NCI-H460 (cell line): ENCODE measurements at places on chromosomes 6 and 20. TPM values are rescaled to one million over a fixed set of nuclear protein-coding genes. Genes with fewer than 3 reads are reported as not detected.

GRCh38 chr6:26170951-26171841 is 84.0 kb downstream of the HFE start:
- no peak for DNase-seq

Gene GPR63
- total RNA-seq: 3.6 and 3.9 TPM in 2 replicates

Gene CLPSL2
- not detected in 2 replicates for total RNA-seq

DNA sequence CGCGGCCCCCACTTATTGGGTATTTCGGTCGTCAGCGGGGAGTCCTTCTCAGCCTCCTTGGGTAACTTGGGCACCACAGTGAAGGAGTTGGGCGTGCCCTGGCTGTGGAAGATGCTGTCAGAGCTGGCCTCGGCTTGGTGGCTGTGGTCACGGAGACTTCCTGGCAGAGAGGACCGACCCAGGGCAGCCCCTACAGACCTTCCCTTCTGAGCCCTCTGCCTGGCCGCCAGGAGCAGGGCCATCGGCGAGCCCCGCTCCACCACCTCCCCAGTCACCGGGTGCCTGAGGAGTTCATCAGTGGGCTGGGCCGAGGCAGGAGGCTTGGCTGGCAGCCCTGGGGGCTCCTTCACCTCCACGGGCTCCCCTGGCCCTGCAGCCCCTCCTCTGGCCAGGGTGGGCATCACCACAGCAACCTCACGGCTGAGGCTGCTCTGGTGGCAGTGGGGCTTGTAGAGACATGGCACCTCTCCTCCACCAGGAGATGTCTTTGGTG is 37.2 kb downstream of the C6orf132 start:
- no peak for DNase-seq
